ENCODE measurements at places on chromosomes 3 and 15.

GRCh38 chr3:45990181-45990580 lies 5.4 kb downstream of the FYCO1 start:
- DNase-seq, result no peak

GRCh38 chr3:120678984-120679383 lies 3.1 kb downstream of the HGD start:
- no peak for DNase-seq

DNA sequence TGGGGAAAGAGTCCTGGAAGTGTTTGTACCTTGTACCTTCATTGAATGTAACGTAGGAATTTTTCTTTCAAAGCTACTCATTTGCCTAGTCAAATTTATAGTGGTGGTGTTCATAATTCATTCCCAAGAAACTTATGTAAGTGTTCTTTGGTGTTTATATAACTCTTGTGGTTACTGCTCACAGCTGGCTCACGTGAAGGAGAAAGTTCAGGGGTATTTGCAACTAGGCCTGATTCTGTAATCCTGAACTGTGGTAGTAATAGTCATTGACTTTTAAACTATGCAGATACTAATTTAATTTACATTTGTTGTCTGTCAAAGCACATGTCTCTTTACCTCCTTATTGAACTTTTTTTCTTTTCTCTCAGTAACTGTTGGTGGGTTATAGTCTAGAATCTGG lies 50.5 kb upstream of the TEX264 start:
- DNase-seq, result no peak

- no peak for DNase-seq
Measured at GRCh38 chr15:37933666-37934065, 774 bp upstream of the TMCO5A start.
